H1 (cell line): ENCODE measurements at places on chromosomes 13 and 19. TPM values are rescaled to one million over a fixed set of nuclear protein-coding genes. Genes with fewer than 3 reads are reported as not detected.

The APC2 gene
- total RNA-seq, result 3.7 and 4.1 TPM in 2 replicates

- no peak for DNase-seq
Measured at GRCh38 chr13:113049521-113049941, 56.1 kb upstream of the F7 start.

GRCh38 chr19:8482696-8483095, 19.7 kb downstream of the PRAM1 start:
- no peak for DNase-seq

The NLRP7 gene
- total RNA-seq, result 0.91 and 0.96 TPM in 2 replicates

- no peak for DNase-seq
Measured at GRCh38 chr13:108268466-108269112, 929 bp upstream of the TNFSF13B start.

The PSG11 gene
- not detected in 2 replicates for total RNA-seq

DNA sequence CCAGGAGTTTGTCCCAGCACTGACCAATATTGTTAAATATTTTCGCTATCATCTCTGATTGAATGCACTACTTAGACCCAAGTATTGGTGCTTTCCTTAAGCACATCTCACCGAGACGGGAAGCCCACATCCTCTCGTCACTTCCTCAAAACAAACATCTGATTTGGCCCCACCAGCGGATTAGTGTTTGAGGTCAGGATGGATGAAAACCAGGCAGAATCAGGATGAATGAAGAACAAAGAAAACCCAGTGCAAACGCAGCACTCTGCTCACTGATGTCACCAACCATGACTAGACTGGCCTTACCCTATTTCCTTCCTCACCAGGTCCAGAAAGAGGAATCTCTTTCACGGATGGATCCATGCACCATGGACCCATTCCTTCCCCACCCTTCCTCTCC, 6.0 kb downstream of the PLAUR start:
- no peak for DNase-seq

GRCh38 chr13:31022928-31023530, 90.6 kb downstream of the TEX26 start:
- DNase-seq, result no peak

The CLEC17A gene
- not detected in 2 replicates for total RNA-seq

- no peak for DNase-seq
Measured at GRCh38 chr19:38564981-38565690, 52.6 kb downstream of the MAP4K1 start.

The SCN1B gene
- total RNA-seq, result 3.3 and 3.5 TPM in 2 replicates

GRCh38 chr13:112943309-112944125, 25.5 kb upstream of the MCF2L start:
- DNase-seq, result no peak

DNA sequence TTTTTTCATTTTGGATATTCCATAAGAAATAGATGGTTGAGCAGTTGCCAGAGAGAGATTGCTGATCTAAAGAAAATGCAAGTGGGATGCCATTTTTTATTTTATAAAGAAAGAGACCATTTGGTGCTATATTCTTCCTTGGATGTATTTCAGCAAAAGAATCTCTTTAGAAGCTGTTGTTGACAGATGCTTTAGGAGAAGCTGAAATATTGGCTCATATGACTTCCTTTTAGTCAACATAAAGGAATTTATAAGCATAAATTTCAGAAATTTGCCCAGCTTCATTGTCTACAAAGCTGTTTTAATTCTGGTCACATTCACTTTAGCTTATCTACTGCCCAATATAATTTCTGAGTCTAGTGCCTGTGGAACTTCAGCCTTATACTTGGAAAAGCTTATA, 36.9 kb downstream of the POLR1D start:
- no peak for DNase-seq

DNA sequence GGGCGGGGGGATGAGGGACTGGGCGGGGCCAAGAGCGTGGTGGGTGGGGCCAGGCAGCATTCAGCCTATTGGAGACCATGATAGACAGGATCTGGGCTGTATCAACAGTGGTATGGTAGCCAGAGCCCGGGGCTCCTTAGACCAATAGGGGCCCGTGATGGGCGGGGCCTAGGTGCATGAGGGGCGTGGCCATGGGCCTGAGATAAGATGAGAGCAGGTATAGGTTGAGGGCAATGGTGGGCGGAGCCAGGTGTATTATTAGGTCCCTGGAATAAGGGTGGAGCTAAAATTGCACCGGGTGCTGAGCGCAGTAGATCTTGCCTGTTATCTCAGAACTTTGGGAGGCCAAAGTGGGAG, 5.3 kb downstream of the ABCA7 start:
- DNase-seq, result peak; percentile 85

The ZNF440 gene
- 6.5 and 7.9 TPM in 2 replicates for total RNA-seq
